ENCODE measurements at places on chromosomes 5 and 9. TPM values are rescaled to one million over a fixed set of nuclear protein-coding genes. Genes with fewer than 3 reads are reported as not detected.

The ALG2 gene
- 30.6 TPM for total RNA-seq

The PCDHA4 gene
- 3.1 TPM for total RNA-seq

The C9orf153 gene
- 0.14 TPM for total RNA-seq

- DNase-seq, result no peak
Observed at GRCh38 chr9:121098567-121099198, 23.9 kb downstream of the CNTRL start.

The PCDHA12 gene
- 1.2 TPM for total RNA-seq

GRCh38 chr5:176440927-176441706 lies 7.1 kb upstream of the FAF2 start:
- no peak for DNase-seq

- no peak for DNase-seq
Observed at GRCh38 chr5:90528601-90529193, 687 bp downstream of the LYSMD3 start.
